ENCODE measurements at places on chromosomes 7 and 10.

- DNase-seq, result no peak
Observed at GRCh38 chr10:125124907-125125306, 35.5 kb downstream of the CTBP2 start.

GRCh38 chr10:75542084-75542483 is 110.7 kb downstream of the LRMDA start:
- no peak for DNase-seq

DNA sequence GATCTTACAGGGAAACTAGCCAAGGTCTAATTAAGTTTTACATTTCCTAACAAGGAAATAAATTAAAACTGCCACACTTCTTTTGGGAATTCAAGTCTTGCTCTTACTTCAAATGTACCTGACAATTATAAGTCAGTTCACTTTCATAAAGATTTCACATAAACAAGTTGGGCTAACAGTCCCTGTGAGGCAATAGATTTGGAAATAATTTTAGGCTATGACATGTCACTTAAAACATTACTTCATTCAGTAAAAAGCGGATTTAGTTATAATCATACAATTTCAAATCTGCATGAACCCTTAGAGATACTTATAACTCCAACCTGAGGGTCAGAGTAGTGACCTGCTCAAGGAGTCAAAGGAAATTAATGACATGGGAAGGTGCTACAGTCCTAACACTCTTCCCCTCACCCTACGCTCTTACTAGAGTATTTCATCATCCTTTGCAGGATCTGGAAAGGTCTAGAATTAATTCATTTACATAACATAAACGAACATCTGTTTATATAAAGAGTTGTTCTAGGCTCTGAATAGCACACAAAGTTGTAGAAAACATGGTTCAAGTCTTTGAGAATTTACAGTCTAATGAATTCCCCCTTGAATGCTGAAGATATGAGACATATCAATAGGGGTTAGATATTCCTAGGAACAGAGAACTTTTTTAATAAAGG is 32.3 kb upstream of the DNAJB12 start:
- DNase-seq, result no peak

- no peak for DNase-seq
Observed at GRCh38 chr10:24962995-24963394, 10.6 kb upstream of the PRTFDC1 start.

- no peak for DNase-seq
Observed at GRCh38 chr10:119523895-119524719, 18.4 kb downstream of the RGS10 start.
